Stimulated activated CD4-positive, alpha-beta T cell treated with anti-CD3 and anti-CD28 coated beads, TNF-alpha, amount 100 ng/mL, for 24 hours (primary cell): ENCODE measurements at places on chromosomes 12 and 14.

GRCh38 chr14:101584055-101584859, 23.0 kb downstream of the DIO3 start:
- no peak for DNase-seq

DNA sequence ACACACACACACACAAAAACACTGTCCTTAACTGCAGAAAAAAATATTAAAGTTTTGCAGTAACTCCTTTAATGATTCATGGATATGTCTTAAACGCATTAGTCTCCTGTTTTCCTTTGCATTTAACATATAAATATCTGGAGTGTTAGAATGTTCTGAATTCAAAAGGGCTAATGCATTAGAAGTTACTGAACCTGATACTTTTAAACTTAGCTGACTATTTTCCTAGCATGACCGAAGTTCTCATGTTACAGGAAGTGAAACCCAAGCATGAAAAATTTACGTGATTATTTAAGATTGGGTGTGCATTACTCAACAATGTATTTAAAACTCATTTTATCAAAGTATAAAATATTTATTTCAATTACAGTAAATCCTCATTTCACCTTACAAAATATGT, 791.2 kb downstream of the FLRT2 start:
- DNase-seq: no peak

DNA sequence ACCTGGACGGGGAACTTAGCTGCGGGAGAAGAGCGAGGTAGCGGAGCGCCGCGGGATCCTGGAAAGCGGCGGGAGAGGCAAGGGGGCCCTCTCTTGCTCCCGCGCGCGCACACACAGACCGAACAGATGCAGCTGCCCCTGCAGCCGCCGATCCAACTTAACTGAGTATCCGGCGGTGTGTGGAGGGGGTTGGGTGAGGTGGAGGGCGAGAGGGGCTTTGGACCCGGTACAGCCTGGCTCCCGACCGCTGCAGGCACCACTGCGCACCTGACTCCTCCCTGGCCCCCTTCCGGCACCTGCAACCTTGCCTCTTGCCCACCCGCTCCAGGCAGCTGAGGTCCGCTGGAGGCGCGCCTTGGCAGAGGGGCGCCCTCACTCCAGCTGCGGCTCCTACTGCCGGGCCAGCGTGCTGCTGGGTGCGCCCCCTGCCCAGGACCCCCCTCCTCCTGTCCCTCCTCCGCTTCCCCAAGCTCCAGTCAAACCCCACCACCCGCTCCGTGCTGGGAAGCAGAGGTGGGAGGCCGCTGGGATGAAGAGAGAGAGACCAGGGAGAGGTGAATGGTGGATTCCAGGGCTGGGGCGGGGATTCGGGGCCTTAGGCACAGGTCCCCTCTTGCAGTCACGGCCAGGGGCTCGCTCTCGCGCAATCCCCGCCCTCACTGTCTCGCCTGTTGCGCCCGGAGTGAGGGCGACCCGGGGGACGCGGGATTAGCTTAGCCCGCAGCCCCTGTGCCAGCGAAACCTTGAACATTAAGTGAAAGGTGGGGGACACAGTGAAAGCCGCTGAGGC, 2.6 kb downstream of the DIO3 start:
- DNase-seq: no peak

DNA sequence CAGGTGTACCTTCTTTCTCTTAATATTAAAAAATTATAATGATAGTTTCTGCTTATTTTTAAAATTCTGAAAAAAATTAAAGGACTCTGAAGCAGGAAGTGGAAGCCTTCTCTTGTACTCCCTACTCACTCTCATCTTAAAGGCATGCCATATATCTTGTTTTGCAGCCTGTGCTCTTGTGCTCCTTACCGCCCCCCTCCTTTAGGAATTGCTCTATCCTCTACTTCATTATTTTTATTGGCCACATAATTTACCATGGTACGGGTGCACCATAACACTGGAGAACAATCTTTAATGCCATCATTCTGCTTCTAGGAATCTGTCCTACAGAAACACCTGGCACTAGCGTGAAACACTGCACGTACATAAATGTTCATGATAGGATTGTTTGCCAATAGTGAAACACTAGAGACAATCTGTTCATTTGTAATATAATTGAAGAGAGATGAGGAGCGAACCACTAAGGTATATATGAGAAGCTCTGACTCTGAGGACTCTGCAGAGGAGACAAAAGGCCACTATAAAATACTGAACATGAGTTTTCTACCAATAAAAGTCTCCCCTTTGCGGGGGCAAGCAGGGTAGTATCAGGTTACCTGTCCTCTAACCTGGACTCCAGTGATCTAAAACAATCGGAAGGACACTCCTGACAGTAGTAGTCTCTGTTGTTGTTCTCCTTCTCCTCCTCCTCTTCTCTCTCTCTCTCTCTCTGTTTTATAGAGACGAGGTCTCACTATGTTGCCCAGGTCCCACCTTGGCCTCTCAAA, 6.3 kb upstream of the NYNRIN start:
- no peak for DNase-seq

DNA sequence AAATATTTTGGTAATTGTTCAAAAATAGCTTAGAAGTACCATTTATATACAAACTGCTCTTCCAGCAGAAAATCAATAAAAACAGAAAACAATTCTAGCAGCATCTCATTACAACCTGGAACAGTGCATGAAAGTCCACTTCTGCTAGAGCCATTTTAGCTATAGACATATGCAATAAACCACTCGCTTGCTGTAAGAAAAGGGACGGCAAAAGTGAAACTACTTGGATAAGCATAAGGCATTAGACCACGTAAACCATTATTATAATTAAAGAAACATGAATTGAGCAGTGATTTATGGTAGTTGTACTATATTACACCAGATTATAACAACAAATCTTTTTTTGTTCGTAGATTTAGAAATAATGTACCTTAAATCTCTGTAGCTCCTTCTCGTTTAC, 48.7 kb downstream of the LRIG3 start:
- no peak for DNase-seq

- no peak for DNase-seq
Observed at GRCh38 chr14:88005050-88005481, at the start of gene GPR65. Gene GPR65 (plus strand): TSS chr14:88005135. CDS start chr14:88010848, 5,713 bp downstream.

DNA sequence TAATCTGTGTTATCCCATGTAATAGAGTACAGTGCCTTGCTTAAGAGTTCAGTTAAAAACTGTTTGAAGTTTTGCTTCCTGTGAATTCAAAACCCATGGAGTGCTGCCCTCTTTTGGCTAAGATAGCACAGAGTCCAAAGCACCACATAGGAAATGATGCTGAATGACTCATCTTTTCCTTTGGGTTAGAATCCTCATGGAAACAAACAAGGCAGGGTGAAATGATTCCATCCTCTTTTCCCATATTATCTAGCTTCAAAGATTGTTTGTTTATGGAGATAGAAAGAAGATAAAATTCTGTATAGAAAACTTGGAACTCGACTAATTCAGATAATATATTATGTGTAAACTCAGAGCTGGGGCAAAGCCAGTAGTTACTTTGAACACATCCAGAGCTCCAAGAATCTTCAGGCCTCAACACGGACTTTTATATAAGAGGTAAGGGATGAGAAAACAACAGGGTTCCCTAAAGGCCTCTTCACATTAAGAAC, 87.4 kb downstream of the OTOGL start:
- no peak for DNase-seq

- no peak for DNase-seq
Observed at GRCh38 chr14:67729072-67729885, 27.6 kb downstream of the RDH12 start.

DNA sequence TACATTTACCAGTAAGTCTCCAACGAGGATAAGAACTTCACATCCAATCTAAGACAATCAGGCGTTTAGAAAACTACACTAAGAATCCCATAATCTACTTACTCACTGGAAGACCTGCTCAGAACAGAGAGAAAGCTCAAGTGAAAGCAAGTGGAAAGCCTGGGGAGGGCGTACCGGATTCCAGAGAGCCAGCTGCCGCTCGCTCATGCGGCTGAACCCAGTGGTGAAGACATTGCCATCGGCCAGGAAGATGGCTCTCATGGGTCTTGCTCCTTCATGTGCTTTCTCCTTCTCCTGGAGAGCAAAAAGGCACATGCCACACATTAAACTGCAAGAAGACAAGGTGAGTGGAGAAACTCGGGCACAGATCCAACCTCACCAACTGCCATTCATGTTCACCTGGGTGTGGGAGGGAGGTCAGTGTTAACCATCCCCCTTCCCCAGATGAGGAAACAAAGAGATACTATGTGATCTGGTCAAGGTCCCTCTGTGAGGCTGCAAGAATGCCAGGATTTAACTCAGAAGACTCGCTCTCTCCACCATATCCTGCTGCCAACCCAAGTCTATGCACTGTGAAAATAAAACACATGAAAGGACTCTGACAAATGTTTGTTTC, 23.5 kb upstream of the SELPLG start:
- no peak for DNase-seq

DNA sequence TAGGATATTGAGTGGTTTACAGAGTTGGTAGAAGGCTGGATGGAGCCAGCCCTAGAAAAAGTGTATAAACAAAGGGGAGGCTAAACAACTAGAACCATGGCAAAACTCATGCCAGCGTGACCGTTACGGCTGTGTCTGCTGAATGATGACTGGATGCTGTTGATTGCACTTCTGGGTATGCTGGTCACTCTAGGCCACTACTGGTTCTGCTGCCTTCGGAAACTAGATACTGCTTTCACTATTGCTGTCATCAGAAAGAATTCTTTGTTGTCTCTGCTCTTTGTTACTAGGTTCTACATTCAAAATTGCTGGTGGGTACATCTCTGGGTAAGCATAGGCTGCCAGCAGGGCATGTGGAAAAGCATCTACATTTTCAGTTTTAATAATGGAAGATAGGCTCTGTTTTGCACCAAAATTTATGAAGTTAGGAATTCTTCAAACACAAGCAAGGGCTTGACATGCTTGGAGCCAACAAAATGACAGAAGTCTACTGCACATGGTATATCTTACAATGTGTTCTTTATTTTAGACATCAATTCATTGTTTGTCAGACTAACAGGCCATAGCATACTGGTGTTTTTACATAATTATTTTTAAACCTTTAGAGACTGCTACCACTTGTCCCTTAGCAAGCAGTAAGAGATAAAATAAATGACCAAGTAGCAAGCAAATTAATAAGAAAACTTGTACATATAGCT, 15.4 kb downstream of the MON2 start:
- no peak for DNase-seq

DNA sequence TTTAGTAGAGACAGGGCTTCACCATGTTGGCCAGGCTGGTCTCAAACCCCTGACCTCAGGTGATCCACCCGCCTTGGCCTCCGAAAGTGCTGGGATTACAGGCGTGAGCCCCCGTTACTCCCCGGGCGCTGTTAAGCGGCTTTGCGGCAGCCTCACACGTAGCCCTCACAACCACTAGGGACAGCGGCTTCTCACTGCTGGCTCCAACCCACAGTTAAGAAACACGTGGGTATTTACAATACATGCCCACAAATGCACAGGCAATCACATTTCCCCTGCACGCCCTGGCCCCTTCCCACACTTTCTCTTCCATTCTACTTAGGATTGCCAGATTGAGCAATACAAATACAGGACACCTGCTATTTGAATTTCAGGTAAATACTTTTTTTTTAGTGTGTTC, 37.0 kb upstream of the EIF5 start:
- no peak for DNase-seq

DNA sequence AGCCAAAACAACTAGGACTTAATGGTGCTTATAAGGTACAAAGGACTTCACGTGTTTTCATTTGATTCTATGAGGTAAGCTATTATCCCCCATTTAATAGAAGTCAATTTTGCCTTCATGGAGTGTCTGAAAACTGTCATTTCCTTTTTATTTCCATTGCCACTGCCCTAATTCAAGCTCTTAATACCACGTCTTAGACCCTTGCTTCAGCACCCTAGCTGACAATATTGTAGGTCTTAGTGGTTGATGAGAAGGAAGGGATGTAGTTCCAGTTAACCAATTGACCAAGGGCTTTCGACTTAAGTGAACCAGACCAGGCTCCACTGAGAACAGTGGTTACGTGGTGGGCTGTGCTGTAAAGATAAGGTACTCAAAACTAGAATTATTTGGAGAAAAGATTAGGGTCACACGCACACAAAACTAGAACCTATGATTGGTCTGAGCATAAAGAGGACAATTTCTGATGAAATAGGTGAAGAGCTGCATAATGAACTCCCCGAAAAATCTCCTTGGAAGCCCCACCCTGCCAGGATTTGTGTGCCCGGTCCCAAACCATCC, 9.6 kb upstream of the ASIC1 start:
- no peak for DNase-seq

GRCh38 chr14:76151398-76152332, at the start of gene GPATCH2L:
Gene GPATCH2L (plus strand): TSS chr14:76151922. CDS start chr14:76154364, 2,442 bp downstream.
- DNase-seq: peak; percentile 98

DNA sequence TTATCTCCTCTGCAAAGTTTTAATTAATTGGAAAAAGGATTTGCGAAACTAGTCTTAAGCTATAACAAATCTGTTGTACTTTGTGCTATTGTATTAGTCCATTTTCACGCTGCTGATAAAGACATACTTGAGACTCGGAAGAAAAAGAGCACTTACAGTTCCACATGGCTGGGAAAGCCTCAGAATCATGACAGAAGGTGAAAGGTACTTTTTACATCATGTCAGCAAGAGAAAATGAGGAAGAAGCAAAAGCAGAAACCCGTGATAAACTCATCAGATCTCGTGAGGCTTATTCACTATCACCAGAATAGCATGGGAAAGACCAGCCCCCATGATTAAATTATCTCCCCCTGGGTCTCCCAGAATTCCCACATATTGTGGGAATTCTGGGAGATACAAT, 118.1 kb upstream of the PRKD1 start:
- DNase-seq: no peak

- no peak for DNase-seq
Observed at GRCh38 chr12:45674181-45674977, 55.1 kb upstream of the ARID2 start.

DNA sequence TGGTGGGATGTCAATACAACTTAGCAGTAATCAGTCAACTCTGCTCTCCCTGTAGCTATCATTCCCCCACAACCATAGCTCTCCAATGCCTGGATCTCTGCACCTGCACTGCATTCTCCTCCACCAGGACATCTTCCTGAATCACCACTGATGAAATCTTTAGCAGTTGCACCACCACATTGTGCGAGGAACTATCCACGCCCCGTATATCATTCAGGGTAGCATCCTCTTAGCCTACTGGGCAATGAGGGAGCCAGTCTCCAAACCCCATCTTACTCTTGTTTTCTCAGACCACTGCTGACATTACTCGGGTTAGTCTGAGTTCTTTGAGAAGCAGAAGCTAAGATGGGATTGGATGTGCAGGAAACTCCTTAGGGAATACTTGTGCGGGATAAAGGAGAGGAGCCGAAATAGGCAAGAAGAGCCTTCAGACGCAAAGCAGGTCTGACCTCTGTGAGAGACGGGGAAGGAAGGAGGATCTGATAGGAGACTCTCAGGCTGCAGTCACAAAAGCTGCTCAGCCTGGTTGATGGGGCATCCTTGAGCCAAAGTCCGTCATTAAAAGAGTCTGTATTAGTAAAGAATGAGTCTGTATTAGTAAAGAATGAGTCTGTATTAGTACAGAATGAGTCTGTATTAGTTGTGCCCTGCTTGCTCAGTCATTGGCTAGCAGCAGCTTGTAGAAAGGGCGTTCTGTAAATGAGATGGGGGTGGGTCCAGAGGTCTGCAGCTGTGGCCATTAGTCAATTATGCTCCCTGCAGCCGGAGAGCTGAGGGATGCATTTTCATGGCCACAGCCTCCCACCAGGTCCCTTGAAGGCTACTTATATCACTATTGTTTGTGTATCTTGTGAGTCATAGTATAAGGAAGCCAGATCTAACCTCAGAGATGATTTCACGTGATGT, 49.6 kb upstream of the RASSF3 start:
- DNase-seq: no peak
